ENCODE measurements at places on chromosomes 1 and 21.
A peak's percentile ranks its signal among the peaks of the same experiment; 100 is the strongest.

DNA sequence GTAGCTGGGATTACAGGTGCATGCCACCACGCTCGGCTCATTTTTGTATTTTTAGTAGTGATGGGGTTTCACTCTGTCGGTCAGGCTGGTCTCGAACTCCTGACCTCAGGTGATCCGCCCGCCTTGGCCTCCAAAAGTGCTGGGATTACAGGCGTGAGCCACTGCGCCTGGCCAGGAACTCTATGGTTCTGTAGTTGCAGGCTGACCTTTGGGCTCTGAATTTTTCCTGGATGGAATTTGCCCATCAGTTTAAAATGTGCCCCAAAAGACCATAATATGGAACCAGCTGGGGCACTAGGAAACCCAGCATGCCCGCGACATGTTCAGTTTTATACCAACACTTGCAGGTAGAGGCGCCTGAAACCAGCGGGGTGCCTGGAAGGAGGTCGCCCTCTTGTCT, 1.6 kb upstream of the SCNN1D start:
- DNase-seq: no peak

DNA sequence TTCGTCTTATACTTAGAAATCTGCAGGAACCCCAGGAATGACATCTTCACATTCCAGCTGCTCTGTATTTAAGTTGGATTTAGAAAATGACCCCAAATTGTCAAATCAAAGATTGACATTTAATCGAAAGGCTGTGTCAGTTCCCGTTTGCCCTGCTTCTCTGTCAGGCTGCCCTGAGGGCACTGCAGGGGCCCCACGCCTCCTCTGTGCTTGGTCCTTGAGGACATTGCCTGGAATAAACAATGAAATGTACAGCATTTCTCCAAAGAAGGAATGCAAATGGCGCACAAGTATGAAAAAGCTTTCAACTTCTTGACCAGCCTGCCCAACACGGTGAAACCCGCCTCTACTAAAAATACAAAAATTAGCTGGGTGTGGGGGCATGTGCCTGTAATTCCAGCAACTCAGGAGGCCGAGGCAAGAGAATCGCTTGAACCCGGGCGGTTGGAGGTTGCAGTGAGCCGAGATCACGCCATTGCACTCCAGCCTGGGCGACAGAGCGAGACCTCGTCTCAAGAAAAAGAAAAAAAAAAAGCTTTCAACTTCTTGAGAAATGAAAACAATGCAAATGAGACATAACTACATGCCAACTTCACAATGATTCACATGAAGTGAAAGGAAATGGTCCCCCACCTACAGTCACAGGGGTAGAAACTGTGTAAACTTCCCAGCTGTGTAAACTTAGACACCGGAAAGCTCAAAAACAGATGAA, 3.0 kb downstream of the TMPRSS3 start:
- no peak for DNase-seq

GRCh38 chr1:6962996-6963911, 178.0 kb downstream of the CAMTA1 start:
- DNase-seq: peak; percentile 8

DNA sequence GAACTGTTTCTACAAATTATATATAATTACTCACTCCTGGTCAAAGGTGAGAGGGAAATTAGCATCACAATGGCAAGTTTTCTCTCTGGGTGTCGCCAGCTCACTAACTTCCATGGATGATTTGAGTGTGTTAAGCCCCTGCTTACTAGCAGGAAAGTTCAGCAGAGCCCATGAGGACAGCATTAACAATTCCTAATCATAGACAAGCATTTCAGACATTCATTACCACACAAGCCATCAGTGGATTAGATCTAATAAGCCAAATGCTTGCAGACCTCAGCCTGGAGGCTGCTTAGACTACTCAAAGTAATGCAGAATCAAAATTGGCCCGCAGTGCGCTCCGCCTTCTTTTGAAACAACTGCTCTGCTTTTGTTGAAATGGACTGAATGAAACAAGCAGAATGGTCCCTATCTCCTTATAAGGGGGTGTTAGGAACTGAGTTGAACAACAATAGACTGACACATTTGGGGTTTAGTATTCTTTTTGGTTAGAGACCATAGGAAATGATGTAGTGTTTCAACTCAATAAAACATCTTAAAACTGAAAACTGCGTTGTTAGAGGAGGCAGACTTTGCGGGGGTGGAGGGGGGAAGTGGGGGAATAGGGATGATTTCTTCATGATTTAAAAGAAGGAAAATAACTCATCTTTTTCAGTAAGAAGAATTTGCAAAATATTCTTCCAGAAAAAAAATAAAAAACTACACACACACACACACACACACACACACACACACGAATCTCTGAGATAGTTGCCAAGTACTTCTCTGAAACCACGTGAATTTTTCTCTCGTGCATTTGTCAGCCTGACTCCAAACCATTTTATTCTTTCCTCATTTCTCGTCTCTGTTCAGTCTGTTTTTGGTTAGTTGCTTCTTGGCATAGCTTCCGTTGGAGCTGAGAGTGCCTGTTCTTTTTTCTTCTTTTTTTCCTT, 54.6 kb downstream of the GORAB start:
- DNase-seq: no peak

DNA sequence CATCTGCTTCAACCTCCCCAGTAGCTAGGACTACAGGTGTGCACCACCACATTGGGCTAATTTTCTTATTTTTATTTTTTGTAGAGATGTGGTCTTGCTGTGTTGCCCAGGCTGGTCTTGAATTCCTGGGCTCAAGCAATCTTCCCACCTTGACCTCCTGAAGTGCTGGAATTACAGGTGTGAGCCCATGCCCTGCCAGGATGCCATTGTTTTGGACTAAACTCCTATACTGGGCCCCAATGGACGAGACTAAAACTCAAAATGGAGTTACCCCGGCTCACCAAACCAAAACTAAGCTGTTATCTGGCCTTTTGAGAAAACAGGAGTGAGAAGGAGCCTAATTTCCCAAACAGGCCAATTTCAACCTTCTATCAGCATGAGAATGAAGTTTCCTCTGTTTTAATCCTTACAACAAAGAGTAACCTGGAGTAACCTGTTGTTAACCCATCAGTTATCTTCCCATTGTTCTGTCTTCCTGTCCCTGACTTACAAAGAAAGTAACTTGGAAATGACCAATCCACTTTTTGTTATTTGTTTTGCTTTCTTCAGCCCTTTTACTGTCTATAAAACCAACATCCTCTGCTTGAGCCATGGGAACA, 29.6 kb downstream of the DMRTA2 start:
- DNase-seq: no peak

GRCh38 chr1:17485281-17485680, 45.8 kb upstream of the RCC2 start:
- DNase-seq: no peak

DNA sequence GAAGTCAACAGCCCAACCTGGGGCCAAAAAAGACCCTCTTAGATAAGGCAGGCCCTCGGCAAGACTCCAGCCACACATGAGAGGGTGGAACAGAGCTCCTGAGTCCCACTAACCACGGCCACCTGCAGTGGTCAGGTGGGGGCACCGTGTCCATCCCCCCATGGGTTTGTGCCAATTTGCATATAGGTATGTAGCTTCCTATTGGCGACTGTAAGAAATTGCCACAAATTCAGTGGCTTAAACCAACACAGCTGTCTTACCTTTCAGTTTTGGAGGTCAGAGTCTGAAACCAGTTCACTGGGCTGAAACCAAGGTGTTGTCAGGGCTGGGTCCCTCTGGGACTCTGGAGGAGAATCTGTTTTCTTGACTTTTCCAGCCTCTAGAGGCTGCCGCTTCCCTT, 59.3 kb downstream of the COL18A1 start:
- DNase-seq: no peak

DNA sequence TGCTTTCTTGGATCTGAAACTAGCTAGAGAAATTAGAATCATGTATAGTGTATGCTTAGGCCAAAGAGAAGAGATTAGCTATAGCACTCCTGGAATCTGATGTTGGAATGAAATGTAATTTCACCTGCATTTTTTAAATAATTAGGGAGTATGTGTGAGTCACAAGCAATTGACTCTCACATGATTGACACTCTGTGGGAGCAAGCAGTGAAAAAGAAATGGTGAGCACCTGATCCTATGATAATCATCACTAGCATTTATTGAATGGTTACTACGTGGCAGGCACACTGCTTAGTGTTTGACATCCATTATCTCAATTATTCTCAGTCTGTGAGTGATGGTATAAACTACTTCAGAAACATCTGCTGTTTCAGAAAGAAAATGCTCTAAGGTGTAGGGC, 176.6 kb downstream of the NRIP1 start:
- DNase-seq: no peak

DNA sequence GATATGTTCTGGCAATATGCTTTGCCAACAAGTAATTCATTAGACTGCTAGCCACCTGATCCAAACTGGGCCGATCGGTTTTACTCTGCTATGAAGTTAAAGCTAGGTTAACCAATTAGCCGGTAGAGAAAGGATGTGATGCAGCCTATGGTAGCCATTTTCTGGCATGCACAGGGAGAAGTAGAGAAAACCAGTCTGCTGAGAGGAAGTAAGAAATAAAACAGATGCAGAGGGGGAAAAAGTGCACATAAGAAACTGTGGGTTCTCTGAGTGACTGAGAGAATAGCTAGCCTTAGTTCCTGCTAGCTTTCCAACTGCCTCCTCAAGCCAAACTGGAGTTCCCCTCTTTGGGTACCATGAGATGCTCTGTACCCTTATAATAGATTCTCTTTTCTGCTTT, 52.8 kb downstream of the ARID4B start:
- DNase-seq: no peak

GRCh38 chr1:151828921-151829320, 2.7 kb downstream of the RORC start:
- DNase-seq: no peak

GRCh38 chr1:2088458-2088857, 38.2 kb downstream of the PRKCZ start:
- no peak for DNase-seq

DNA sequence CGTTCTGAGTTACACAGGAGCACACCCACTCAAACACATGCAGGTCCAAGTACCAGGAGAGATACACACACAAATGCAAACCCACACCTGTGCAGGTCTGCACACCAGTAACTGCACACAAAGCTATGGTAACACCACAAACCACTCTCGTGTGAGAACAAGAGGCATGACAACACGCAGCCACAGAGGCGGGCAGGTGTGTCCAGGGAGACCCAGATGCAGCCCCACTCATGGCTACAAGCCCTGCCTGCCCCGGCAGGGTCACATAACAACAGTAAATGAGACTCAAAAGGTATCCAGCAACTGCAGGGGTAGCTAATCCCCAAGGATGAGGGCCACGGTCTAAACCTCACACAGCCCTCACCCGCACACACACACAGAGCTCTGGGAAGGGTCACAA, 48.1 kb downstream of the RAP1GAP start:
- DNase-seq: no peak

GRCh38 chr1:84598846-84599741, 24.9 kb upstream of the CTBS start:
- DNase-seq: no peak

- DNase-seq: no peak
Observed at GRCh38 chr1:145977016-145977415, 12.5 kb downstream of the POLR3GL start.

DNA sequence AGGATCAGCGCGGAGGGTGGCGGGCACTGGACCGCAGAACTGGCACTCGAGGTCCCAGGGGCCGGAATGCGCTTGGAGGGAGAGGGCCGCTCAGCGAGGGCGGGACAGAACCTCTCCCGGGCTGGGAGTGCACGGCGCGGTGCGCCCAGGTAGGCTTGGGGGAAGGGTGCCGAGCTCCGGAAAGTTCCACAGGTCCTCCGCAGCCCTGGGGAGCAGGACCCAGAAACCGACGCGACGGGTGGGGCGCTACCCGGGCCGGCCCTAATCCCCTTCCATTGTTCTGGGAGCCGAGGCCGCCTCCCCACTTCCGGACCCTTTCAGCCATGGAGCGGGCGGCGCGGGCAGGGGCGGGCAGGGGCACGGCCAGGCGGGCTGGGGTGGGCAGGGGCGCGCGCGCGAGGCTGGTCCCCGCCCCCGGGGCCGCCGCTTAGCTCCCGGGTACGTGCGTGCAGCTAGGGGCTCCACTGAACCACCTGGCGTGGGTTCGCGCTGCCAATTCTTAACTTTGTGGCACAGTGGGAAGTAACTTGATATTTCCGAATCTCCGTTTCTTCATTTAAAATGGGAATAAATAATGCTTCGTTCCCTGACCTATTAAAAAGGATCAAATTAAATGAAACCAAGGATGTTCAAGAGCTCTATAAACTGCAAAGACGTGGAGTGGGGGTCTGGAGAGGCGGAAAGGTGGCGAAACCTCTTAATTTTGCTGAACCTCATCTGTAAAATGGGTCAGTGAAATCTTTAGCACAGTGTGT, 20.7 kb downstream of the LGR6 start:
- DNase-seq: no peak

DNA sequence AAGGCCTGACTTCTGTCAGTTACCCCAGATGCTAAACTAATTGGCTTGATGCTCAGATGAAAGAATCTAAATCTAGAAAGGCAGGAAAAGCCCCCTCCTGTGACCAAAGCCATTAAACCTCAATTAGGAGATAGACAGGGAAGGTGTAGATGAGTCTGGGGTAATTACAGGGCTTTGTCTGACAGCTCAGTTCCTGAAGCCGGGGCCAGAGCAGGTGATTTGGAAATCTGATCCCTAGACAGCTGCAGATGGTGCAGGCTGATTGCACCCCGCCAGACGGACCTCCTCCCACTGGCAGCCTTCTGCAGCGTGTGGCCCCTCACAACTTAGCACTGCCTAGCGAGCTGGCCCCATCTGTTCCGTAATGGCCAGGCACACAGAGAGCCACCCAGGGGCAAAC, 395.1 kb downstream of the HLX start:
- no peak for DNase-seq

- DNase-seq: no peak
Observed at GRCh38 chr1:230725256-230726012, 11.5 kb upstream of the AGT start.

DNA sequence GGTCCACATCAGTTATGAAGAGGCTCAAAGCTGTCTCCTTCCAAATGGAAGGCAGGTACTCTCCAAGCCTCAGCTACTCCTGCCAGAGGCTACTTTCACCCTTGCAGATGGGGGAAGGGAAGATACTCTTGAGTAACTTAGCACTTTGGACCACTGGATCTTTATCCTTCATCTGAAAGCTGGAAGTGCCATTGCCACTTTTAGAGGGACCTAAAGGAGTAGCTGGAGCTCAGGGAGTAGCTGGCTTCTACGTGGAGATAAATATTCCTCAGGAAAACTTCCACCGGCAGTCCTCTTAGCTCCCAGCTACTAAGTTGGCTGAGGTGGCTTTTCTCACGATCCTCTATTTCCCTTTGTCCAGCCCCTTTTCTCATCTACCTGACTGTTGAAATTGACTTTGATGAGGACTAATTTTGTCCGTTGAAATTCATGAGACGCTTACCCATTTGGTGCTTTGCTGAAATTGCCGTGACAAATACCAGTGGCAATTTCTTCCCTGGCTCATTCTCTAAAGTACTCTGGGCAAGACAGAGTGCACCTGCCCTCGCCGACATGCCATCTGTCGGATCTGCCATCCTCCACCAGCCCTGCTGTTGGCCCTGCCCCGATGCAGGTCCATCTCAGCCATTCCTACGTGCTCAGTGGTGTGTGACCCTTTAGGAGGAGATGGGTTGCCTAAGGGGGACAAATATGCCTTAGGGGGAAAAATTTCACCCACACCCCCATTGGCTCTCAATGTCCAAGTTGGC, 13.6 kb downstream of the IGSF21 start:
- DNase-seq: no peak

Measured in hematopoietic multipotent progenitor cell treated with erythropoietin and hydrocortisone succinate and interleukin-3 and kit ligand, for 15 days (in vitro differentiated cells).